ENCODE measurements at places on chromosomes 13 and 19.
A peak's percentile ranks its signal among the peaks of the same experiment; 100 is the strongest.

- DNase-seq = no peak
These were observed 2.9 kb downstream of the SOX1 start for GRCh38 chr13:112069845-112070251.

DNA sequence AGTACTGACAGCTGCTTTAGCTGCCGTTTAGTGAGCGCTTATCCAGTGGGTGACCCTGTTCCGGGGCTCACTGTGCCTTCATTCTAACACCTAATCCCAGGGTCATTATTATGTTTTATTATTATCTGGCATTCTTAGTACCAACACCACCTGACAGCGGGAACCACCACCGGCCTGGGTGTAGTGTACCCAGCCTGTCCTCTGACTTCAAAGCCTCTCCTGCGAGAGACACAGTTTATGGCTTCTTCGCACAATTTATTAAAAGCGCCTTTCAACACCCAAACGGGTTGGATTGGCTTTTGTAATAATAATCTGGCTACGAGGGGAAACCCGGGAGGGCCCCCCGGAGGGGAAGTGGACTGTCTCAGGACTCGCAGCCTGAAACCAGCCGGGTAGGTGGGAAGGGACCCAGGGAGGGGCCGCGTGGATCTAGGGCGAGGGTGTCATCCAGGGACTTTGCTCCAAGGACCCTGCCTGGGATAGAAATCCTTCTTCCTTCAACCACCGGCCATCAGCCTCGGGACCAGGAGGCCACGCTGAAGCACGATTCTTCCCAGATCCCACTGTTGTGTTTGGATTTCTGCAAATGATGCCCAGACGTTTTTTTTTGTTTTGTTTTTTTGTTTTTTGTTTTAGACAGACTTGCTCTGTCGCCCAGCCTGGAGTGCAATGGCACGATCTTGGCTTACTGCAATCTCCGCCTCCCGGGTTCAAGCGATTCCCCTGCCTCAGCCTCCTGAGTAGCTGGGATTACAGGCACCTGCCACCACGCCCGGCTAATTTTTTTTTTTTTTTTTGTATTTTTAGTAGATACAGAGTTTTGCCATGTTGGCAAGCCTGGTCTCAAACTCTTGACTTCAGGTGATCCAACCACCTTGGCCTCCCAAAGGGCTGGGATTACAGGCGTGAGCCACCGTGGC lies 1.6 kb upstream of the ZBTB7A start:
- no peak for DNase-seq

DNA sequence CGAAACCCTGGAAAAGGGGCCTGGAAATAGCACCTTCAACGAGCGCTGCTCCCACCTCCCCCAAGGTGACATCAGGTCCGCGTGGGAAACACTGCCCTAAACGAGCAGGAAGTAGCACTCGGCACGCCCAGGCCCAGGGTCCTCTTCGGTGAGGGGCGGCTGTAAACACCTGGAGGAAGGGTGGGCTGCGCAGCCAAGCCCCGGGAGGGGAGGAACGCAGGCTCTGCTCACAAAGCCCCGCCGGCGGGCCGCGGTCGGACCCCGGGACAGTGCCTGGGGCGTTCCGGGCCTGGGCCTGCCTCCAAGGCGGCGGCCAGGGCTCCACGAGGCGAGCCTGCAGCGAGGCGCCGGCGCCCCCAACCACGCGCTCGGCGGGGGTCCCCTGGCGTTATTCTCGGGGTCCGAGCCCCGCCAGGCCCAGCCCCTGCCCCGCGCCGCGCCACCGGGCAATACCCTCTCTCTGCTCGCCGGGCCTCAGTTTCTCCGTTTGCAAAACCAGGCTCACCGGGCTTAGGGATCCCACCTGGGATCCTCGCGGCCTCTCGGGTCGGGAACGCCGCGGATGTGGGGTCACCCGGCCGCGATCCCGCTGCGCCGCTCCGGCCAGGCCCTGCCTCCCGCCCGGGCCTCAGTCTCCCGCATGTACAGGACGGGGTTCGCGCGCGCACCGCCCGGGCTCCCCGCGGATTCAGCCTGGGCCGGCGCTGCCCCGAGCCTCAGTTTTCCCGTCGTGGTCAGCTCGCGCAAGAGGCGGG lies 630 bp downstream of the RNF126 start:
- peak; percentile 47 for DNase-seq

DNA sequence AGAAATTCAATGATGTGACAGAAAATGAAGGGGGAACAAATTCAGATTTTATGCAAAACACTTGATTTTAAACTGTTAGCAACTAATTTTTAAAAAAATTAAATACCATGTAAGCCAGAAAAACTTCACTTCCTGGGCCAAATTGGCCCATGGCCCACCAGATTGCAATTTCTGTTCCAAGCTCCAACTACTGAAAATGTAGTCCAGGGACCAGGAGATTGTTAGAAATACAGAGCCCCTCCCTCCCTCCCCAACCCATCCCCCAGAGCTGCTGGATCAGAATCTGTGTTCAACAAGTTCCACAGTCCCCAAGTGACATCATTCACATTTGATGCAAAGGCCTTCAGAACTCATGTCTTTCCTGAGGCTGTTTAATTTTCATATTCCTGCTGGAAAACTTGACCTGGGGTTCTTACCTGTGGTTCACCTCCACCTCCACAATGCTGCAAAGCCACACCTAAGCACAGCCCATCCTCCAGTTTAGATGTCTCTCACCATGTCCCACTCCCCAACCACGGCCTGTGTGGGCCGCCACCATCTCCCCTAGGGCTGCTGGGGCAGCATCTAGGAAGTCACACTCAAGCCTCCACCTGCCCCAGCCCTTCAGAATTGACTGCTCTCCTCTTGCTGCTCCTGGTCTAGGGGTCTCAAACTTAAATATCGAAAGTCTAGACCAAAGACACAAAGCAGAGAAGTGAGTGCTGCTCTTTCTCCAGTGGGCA lies 482.0 kb downstream of the UQCRFS1 start:
- DNase-seq = no peak

GRCh38 chr19:3945838-3946237 lies 13.0 kb downstream of the NMRK2 start:
- DNase-seq = no peak

- no peak for DNase-seq
These were observed 1.7 kb downstream of the PLPPR2 start for GRCh38 chr19:11356676-11357550.

Measured in COR-L47 (cell line).